ENCODE measurements at places on chromosomes 6 and 20. TPM values are rescaled to one million over a fixed set of nuclear protein-coding genes. Genes with fewer than 3 reads are reported as not detected.

DNA sequence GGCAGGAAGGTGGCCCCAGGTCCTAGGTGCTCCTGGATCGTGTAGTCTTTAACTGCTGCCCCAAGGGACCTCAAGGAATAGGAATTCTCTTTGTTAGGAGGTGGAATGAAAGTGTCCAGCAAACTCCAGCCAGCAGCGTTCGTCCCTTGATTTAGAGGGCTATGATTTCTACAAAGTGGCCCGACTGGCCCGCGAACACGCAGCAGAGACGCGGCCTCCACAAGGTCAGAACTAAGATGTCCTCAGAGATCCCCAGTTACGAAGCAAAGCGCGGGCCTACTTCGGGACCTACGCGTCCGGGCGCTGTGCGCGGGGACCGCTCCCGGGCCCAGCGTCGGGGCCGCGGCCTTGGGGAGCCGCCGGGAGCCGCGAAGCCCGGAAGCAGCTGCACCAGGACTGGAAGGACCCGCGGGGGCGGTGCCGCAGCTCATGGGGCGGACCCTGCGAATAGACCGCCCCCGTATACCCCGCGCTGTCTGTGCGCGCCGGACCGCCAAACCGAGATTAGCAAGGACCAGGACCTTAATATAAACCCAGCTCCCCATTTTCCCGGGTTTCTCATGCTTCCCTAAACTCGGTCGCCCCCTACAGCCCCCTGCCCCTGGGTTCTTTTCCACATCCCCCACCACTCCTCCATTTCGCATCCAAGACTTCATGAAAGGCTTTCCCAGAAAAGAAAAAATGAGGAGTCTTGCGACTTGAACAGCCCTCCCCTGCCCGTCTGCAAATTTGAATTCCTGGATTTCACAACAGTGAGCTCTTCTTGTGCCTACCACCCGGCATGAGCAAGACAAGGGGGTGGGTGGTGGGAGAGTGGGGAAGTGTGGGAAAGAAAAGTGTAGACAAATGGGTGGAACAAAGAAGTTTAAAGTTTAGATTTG lies at the start of gene C6orf47:
Gene C6orf47 (minus strand): TSS at position 398 of the 881 bp plus-strand sequence. CDS start 831 bp downstream, outside the sequence.
- no peaks in the 10 kb centered on the region for H3K27me3 ChIP-seq
- peak within 1 kb of the TSS; percentile 71 for H3K4me3 ChIP-seq
- peaks cover 21% of the 10 kb centered on the region for H3K36me3 ChIP-seq
- H3K27ac ChIP-seq, result peak within 1 kb of the TSS; percentile 81

GRCh38 chr6:41066867-41067304 lies 5.3 kb downstream of the OARD1 start:
- H3K27ac ChIP-seq, result no peak overlapping the region
- H3K36me3 ChIP-seq, result peaks cover 49% of the 10 kb centered on the region
- DNase-seq, result peak; percentile 85
- no peak overlapping the region for H3K4me3 ChIP-seq

- peak overlapping the region; percentile 28 for H3K27ac ChIP-seq
- no peaks in the 10 kb centered on the region for H3K27me3 ChIP-seq
- no peaks in the 10 kb centered on the region for H3K36me3 ChIP-seq
- no peak for DNase-seq
These were observed 106.5 kb upstream of the GMDS start for GRCh38 chr6:2351807-2352431.

DNA sequence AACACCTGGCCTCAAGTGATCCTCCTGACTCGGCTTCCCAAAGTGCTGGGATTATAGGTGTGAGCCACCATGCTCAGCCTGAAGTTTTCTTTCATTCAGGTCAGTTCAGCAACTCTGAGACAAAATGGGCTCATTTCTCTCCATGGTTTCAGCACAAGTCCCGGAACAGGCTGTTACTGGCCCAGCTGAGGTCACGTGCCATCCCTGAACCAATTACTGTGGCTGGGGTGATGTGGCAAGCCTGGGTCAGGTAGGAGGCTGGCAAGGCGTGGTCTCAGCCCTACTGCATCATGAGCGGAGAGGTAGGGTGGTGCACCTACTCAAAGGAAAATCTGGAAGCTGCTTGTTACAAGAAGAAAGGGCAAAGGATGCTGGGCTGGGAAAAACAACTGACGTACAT lies 326.4 kb downstream of the KIF16B start:
- no peak overlapping the region for H3K27ac ChIP-seq
- H3K4me1 ChIP-seq, result no peaks in the 10 kb centered on the region
- H3K4me3 ChIP-seq, result no peak overlapping the region
- no peak for DNase-seq

GRCh38 chr6:144853603-144854002 lies 568.5 kb downstream of the UTRN start:
- no peak overlapping the region for H3K4me3 ChIP-seq
- peaks cover 17% of the 10 kb centered on the region for H3K36me3 ChIP-seq
- DNase-seq, result no peak
- no peaks in the 10 kb centered on the region for H3K27me3 ChIP-seq
- H3K4me1 ChIP-seq, result no peaks in the 10 kb centered on the region

DNA sequence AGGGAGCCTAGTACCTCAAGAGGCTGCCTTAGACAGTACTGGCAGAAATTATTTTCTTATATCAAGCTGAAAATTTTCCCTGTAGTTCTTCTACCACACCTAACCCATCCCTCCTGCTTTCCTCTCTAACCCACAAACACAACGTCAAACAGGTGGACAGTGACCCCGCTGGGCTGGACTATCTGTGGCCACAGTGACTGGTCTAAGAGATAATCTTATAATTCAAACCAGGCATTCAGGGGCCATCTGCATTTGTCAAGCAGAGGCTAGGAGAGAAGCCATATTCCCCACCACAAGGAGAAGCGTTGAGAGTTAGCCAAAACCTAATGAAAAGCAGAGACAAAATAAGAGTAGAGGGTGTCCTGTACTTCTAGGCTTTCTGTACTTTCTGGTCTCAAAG lies 8.2 kb downstream of the HDDC2 start:
- no peaks in the 10 kb centered on the region for H3K27me3 ChIP-seq
- H3K27ac ChIP-seq, result no peak overlapping the region
- no peak for DNase-seq

Gene ORC3
- 14.5 TPM for total RNA-seq

Gene SLC44A4
- total RNA-seq, result not detected
